ENCODE measurements at places on chromosomes 2 and 18. TPM values are rescaled to one million over a fixed set of nuclear protein-coding genes. Genes with fewer than 3 reads are reported as not detected.

The MREG gene
- total RNA-seq: 10.6 TPM

The ANKRD36C gene
- 59.7 TPM for total RNA-seq

DNA sequence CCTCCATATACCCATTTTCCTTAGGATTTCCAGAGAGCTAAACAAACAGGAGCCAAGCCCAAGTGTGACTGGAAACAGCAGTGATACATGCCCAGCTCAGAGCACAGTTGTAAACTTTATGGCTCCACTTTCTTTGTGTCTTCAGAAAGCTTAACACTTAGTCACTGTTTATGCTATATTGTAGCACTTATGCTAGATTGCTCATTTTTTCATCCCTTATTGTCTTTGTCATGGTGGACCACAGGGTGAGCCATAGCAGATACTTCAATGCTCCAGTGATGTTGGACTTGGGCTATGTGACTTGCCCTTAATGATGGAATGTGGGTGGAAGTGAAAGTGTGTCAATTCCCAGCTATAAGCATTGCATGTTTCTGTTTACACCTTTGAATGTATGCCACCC lies 401.6 kb downstream of the METTL4 start:
- no peak for DNase-seq

DNA sequence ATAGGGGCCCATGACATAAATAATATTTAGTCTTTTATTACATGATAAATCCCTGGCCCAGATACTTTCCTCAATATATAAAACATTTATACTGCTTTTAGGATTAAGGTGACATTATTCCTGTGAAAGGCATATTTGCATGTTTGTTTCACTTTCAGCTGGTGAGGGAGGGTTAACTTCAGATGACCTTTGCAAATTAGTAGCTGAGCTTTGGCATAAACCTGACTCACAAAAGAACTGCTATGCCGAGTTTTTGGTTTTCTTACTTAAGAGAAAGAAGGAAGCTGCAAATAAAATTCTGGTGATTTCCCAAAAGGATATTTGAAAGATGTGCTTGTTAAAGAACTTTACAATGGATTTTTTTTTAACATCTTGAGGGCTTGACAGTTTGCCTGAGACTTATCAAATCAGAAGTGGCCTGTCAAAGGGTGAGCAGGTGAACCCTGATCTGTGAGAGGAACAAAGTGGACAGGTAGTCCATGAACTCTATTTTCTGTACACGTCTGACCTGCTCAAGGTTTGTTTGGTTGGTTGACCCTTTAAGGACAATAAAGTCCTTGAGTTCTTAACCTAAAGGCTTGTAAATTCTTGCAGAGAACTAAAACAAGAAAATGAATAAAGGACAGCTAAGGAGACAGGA lies 93.5 kb downstream of the FAM124B start:
- DNase-seq: no peak

DNA sequence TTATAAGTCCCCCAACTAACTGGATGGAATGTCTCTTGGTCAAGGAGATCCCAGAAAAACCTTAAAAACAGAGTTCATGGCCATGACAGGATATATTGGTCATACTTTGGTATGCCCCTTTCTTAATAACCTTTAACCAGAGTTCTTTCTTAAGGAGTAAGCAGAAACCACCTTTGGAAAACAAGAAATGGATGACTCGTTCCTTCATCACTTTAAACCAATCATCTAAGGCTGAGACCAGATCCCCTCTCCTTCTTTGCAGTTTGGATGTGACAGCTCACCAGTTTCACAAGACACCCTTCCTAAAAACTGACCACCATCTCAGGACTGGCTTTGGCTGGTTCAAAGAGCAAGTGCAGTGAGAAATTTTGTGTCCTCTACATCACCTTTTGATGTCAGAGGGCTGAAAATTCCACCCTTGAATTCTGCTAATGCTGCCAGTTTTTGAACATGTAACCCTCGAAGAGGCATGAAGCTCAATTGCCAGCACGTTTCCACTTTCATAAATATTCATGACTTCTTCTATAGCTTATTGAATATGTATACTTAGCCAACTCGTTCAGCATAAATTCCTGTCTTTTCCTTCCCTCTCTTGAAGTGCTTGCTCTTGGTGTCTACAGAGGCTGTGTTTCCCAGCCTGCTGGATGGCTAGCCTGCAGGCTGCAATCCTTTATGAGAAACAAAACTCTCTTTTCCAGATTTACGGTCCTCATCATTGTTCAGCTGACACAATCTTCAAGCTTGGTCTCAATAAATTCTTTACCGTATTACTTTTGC lies 1323.5 kb upstream of the TMEFF2 start:
- no peak for DNase-seq
